ENCODE measurements at places on chromosomes 2 and 18. TPM values are rescaled to one million over a fixed set of nuclear protein-coding genes. Genes with fewer than 3 reads are reported as not detected.

Gene KCNG2
- 1.6 TPM for total RNA-seq

Gene CKAP2L
- 3.3 TPM for total RNA-seq

DNA sequence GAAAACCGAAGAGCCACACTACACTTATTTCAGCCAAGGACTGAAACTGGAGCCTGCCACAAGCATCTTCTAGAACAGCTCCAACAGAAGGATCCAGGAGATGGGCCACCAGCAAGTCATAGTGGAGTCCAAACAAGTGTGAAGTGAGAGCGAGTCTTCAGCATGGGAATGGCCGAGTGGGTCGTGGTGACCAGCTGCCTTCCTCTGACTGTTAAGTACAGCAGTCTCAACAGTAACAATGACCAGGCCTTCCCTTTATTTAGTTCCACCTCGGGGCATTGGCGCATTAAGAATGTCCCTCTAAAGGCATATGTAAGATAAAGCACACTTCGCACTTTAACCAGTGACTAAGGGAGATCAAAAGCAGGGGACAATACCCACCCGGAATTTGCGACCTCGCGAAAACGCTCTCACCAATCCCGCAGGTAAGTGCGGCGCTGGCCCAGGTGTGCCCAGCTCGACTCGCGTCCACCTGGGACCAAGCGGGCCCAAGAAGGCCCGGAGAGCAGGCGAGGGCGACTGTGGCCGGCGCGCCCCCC lies 1.1 kb downstream of the L3MBTL4 start:
- peaks cover 1% of the 10 kb centered on the region for H3K4me1 ChIP-seq
- H3K4me3 ChIP-seq: peak overlapping the region; percentile 86
- H3K27me3 ChIP-seq: peaks cover 9% of the 10 kb centered on the region
- DNase-seq: no peak
- no peak overlapping the region for H3K27ac ChIP-seq

GRCh38 chr2:181058378-181059269 lies 78.2 kb downstream of the UBE2E3 start:
- DNase-seq: peak; percentile 22
- no peaks in the 10 kb centered on the region for H3K27me3 ChIP-seq

Gene RNU2-63P
- total RNA-seq: 8.2 TPM

Gene RSAD2
- not detected for total RNA-seq

- DNase-seq: no peak
- H3K4me3 ChIP-seq: no peak overlapping the region
- H3K4me1 ChIP-seq: no peaks in the 10 kb centered on the region
- no peak overlapping the region for H3K27ac ChIP-seq
Observed at GRCh38 chr2:3672861-3673678, 15.1 kb downstream of the ALLC start.

- peak; percentile 23 for DNase-seq
- no peaks in the 10 kb centered on the region for H3K36me3 ChIP-seq
- H3K4me3 ChIP-seq: peak overlapping the region; percentile 98
- peak overlapping the region; percentile 99 for H3K27ac ChIP-seq
Observed at GRCh38 chr2:222656526-222657446, 894 bp upstream of the FARSB start.

Gene GTF2A1L
- total RNA-seq: not detected

- peaks cover 13% of the 10 kb centered on the region for H3K4me1 ChIP-seq
- no peak overlapping the region for H3K27ac ChIP-seq
- H3K27me3 ChIP-seq: peaks cover 6% of the 10 kb centered on the region
- H3K4me3 ChIP-seq: no peak overlapping the region
- no peak for DNase-seq
Observed at GRCh38 chr2:235088496-235088921, 136.7 kb downstream of the SH3BP4 start.

DNA sequence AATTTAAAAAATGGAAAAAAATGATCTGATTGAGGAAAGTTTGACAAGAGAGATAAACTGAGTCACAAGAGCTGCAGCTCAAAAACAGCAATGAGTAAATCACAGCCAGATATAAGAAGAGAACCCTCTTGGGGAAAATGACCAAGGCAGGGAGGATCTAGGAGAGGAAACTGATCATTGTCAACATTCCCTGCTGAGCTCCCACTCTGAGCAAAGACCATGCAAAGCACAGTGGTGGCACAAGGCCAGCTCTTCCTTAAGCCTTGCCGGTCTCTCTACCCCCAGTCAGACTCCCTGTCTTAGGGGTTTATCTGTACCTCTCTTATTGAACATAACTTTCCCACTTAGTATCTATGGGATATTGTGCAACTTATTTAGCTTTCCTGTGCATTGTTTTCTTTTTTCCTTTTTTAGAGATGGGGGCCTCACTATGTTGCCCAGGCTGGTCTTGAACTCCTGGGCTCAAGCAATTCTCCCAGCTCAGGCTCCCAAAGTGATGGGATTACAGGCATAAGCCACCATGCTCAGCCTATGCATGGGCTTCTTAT lies 54.0 kb upstream of the PPP1CB start:
- peaks cover 4% of the 10 kb centered on the region for H3K4me1 ChIP-seq
- no peak for DNase-seq
- peaks cover 3% of the 10 kb centered on the region for H3K27me3 ChIP-seq
- H3K36me3 ChIP-seq: no peaks in the 10 kb centered on the region
- no peak overlapping the region for H3K27ac ChIP-seq

- no peak for DNase-seq
- H3K36me3 ChIP-seq: no peaks in the 10 kb centered on the region
- no peak overlapping the region for H3K27ac ChIP-seq
- no peak overlapping the region for H3K4me3 ChIP-seq
- no peaks in the 10 kb centered on the region for H3K4me1 ChIP-seq
- H3K27me3 ChIP-seq: no peaks in the 10 kb centered on the region
Observed at GRCh38 chr2:118146315-118147283, 58.3 kb downstream of the INSIG2 start.

DNA sequence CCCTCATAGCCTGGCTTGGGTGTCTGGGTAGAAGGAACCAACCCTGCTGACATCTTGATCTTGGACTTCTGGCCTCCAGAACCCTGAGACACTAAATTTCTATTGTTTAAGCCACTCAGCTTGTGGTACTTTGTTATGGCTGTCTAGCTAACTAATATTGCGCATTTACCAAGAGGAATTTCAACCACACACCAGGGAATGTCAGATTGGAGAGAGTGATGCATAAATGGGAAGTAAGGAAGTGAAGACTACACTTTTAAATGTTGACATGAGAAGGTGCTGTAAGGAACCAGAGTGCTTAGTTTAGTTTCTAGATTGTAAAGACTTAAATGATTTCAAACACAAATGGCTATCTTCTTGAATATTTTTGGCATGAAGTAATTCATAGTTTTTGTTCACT lies 98.9 kb upstream of the ITGB6 start:
- no peak for DNase-seq
- H3K4me3 ChIP-seq: no peak overlapping the region
- no peak overlapping the region for H3K27ac ChIP-seq
- peaks cover 3% of the 10 kb centered on the region for H3K4me1 ChIP-seq

GRCh38 chr2:68865108-68865507 lies 6.1 kb downstream of the BMP10 start:
- peaks cover 4% of the 10 kb centered on the region for H3K4me1 ChIP-seq
- no peaks in the 10 kb centered on the region for H3K36me3 ChIP-seq
- no peak for DNase-seq
- H3K27me3 ChIP-seq: no peaks in the 10 kb centered on the region
- H3K27ac ChIP-seq: no peak overlapping the region

Gene HNMT
- not detected for total RNA-seq

GRCh38 chr18:67510831-67511230 lies 5.7 kb downstream of the DSEL start:
- H3K36me3 ChIP-seq: no peaks in the 10 kb centered on the region
- H3K27ac ChIP-seq: no peak overlapping the region
- no peak overlapping the region for H3K4me3 ChIP-seq
- DNase-seq: no peak

Gene TRIM43B
- 5.7 TPM for total RNA-seq

DNA sequence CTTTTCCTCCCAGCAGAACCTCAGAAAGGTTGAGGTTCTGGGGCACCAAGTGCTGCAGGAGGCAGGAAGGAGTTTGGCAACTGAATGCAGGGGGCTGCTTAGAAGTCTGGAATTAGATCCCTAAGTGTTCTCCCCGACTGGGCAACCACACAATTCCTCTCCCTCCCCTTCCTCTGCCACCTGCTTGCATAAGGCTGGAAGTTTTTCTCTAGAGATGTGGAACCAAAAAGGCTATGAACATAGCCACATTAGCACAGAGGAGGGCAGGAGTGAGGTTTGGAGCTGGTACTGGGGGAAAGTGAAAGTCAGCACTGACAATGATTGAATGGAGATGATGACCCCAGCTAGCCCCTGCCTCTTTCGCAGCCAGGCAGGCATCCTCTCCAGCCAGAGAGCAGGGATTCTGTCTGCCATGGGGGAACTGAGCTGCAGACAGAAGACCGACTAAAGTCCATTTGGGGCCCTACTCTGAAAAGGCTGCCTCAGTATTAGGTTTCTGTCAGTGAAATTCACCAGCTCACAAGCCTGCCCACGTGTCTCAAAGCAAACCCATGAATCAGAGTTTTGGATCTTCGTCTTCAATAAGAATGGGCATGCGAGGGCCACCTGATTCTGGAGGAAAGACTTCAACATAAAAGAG lies 87.9 kb upstream of the ITGA6 start:
- H3K36me3 ChIP-seq: peaks cover 4% of the 10 kb centered on the region
- DNase-seq: no peak
- H3K4me1 ChIP-seq: no peaks in the 10 kb centered on the region
- H3K27me3 ChIP-seq: no peaks in the 10 kb centered on the region
- no peak overlapping the region for H3K27ac ChIP-seq
- H3K4me3 ChIP-seq: no peak overlapping the region

Data from glutamatergic neuron (in vitro differentiated cells).